ENCODE measurements at places on chromosomes 7 and 10.

DNA sequence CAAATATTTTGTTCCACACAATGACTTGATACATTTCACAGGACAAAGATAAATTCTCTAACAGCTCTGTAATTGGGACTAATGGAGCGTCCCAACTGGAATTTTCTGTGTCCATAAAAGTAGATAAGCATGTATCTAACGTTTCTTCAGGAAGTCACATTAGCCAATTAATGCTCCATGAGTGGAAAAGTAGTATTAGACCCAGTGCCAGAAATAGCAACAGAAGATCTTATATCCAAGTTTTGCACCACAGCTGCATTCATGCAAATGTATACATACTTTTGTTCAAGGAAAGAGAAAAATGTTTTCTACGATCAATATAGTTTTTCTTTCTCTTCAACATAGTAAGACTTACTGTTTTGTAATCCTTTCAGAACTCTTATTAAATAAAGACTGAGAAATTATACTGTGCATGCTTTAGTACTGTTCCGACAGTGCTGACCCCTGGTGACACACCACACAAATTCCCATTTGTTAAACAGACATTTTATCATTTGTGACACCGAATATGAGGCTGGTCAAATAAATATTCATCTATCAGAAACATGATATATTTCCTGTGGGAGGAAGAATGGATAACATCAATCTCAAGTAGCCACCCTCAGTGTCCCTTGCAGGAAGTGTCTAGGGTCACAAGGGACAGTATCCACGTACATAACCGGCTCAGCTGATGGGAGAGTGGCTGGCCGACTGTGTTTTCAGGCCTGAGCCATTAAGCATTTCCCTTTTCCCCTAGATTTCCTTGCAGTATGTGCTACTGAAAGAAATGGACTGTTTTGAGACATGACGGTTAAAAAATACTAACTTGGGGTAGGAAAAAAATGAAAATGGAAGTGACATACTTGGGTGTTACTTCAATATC lies 102.1 kb upstream of the RSU1 start:
- no peak overlapping the region for H3K27ac ChIP-seq
- DNase-seq: no peak
- H3K27me3 ChIP-seq: peaks cover 8% of the 10 kb centered on the region
- no peak overlapping the region for H3K4me3 ChIP-seq

GRCh38 chr10:97600616-97601015 lies 11.1 kb downstream of the C10orf62 start:
- no peak overlapping the region for H3K4me3 ChIP-seq
- H3K27ac ChIP-seq: no peak overlapping the region
- no peaks in the 10 kb centered on the region for H3K4me1 ChIP-seq
- H3K36me3 ChIP-seq: no peaks in the 10 kb centered on the region
- no peak for DNase-seq

DNA sequence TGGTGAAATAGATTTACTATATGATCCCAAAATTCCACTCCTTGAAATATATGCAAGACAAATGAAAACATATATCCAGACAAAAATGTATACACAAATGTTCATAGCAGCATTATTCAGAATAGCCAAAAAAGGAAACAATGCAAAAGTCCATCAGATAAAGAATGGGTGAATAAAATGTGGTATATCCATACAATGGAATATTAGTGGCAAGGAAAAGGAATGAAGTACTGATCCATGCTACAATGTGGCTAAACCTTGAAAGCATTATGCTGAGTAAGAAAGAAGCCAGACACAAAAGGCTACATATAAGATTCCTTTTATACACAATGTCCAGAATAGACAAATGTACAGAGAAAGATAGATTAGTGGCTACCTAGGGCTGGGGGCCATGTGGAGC lies 225.5 kb downstream of the PLXNA4 start:
- DNase-seq: no peak
- no peaks in the 10 kb centered on the region for H3K36me3 ChIP-seq
- no peaks in the 10 kb centered on the region for H3K4me1 ChIP-seq
- no peak overlapping the region for H3K4me3 ChIP-seq
- H3K27me3 ChIP-seq: peaks cover 37% of the 10 kb centered on the region

DNA sequence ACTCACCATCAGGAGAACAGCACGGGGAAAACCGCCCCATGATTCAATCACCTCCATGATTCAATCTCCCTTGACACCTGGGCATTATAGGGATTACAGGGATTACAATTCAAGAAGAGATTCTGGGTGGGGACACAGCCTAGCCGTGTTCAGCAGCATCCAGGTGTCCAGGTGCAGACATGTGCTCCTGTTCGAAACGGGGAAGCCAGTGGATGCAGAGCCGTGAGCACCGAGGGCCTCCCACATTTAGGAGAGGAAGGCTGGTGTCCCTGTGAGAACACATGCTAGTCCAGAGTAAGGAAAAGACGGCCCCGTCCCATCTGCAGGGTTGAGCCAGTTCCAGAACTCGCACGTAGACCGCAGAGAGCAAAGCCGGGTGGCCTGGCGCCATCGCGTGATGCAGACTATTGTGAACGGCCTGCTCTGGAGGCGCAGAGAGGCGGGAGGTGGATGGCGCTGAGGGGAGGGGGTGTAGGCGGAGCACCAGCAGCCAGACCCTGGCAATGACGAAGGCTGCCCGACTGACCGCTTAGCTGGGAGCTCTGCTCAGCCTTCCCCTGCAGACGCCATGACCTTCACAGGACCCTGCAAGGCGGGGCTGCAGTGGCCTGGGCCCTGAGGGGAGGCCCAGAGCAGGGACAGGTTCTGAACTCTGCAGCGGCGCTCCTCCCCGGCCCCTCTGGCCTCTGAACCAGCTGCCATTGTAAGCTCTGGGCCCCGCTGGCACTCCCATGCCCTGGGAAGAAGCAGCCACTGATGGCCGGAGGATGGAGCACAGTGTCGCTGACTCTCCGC lies 141.6 kb upstream of the TCERG1L start:
- no peaks in the 10 kb centered on the region for H3K4me1 ChIP-seq
- peaks cover 6% of the 10 kb centered on the region for H3K27me3 ChIP-seq
- H3K36me3 ChIP-seq: no peaks in the 10 kb centered on the region
- no peak overlapping the region for H3K27ac ChIP-seq
- no peak overlapping the region for H3K4me3 ChIP-seq

DNA sequence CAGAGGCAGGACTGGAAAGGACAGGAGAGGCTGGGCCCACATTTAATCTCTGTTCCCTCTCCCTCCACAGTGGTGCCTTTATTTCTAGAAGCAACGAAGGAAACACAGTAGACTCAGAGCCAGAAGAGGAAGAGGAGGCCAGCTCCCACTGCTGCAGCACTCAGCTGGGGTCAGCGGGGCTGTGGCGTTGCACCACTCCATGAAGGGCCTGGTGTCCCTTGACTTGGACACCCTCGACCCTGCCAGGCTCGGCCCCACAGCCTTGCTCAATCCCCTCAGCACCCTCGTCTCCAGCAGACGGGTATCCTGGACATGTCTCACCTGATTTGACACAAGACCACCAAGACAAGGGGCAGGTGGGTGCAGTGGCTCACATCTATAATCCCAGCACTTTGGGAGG lies 38.8 kb downstream of the PRKAG2 start:
- no peaks in the 10 kb centered on the region for H3K36me3 ChIP-seq
- peaks cover 21% of the 10 kb centered on the region for H3K4me1 ChIP-seq
- H3K4me3 ChIP-seq: no peak overlapping the region
- DNase-seq: no peak
- H3K27ac ChIP-seq: peak overlapping the region; percentile 23
